ENCODE measurements at places on chromosomes 3 and 15.

GRCh38 chr15:63254991-63255390 lies 22.4 kb upstream of the APH1B start:
- no peak for DNase-seq

- no peak for DNase-seq
Measured at GRCh38 chr3:22569570-22569969, 633.6 kb upstream of the UBE2E2 start.

DNA sequence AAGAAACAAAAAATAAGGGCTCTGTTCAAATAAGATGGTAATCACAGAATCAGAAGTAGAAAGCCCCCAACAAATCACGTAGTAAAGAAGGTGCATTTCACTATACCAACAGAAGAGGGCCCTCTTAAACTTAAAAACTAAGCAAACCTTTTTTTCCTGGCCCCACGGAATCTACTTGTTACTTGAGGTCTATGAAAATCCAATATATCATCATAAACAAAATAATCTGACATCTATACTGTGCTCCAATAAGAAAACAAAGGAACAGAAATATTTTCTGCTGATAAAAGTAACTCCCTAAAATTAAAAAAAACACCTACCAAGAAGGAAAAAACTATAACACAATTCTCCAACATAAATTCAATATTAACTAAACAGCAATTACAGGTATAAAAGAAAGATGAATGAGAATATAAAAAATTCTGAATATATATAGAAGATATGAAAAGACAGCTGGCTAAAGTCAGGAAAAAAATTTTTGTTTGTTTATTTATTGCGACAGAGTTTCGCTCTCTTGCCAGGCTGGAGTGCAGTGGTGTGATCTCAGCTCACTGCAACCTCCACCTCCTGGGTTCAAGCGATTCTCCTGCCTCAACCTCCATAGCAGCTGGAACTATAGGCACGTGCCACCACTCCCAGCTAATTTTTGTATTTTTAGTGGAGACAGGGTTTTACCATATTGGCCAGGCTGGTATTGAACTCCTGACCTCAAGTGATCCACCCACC lies 81.8 kb downstream of the CLASP2 start:
- DNase-seq: no peak

DNA sequence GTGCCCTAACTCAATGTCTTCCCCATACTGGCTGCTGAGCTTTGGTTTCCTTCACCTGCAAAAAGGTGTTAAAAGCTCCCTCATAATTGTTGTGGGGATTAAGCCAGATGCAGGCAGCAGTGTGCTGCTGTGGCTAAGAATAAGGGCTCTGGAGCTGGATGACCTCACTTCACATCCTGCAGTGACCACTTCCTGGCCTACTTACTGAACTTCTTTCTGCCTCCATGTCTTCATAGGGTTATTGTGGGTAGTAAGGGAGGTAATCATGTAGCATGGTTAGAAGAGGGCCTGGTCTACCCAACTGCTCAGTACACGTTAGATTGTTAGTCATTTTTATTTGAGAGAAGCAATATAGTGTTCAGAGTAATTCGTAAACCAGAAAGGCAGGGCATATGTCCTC lies 18.4 kb downstream of the GYG1 start:
- DNase-seq: no peak

DNA sequence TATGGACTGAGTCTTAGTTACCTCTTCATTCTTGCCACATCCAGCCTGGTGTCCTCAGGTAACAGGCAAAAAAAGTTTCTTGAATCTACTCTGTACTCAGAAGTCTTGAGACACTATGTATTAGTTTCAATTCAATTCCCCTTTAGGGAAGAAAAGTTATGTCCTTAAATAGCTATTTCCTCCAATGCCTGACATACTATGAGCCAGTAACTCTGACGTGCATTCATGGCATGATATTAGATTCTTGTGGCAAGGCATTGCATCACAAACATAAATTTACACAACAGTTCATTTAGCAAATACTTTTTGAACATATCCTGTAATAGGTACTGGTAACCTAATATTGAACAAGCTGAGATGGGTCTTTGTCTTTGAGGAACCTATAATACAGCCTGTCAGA lies 109.3 kb upstream of the FOXB1 start:
- no peak for DNase-seq

DNA sequence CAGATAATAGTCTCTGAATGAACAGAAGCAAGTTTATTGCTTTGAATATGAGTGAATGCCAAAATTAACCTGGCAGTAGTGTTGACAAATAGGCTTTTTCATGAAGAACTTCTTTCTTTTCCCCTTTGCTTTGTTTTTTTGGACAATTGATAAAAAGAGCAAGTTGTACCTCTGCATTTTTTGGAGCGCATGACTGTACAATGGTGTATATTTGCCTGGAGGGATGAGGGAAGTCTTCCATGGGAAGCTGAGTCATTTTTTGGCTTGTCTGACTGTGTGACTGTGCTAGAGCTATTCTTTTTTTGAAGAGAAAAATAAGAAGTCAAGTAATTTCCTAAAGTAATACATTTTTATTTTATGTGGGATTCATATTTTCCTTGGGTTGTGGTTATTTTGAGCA lies 186.9 kb downstream of the KLHL25 start:
- no peak for DNase-seq

DNA sequence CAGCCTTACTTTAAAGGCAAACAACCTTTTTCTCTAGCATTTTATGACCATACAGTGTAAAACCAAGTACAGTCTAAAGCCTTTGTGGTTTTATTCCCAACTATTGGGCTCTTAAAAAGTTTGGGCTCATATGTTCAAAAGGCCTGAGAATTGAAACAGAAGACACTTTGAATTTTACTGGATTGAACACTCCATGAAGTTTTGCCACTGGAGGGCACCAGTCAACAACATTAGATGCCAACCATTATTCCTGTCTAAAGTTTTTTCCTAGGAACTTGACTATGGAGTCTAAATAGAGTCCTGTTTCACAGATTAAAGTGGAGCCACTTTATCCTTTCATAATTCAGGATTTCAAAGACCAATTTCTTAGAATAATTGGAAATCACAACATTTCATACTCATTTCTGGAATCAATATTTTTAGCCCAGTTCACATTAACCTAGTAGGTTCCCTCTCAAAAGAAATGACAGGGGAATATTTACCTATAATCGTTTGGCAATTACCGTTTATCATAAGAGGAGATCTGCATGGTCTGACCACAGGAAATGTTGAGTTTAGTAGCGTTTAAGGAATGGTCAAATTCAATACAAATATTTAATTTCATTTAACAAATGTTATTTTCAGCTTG lies 244.1 kb upstream of the PDZRN3 start:
- DNase-seq: no peak

DNA sequence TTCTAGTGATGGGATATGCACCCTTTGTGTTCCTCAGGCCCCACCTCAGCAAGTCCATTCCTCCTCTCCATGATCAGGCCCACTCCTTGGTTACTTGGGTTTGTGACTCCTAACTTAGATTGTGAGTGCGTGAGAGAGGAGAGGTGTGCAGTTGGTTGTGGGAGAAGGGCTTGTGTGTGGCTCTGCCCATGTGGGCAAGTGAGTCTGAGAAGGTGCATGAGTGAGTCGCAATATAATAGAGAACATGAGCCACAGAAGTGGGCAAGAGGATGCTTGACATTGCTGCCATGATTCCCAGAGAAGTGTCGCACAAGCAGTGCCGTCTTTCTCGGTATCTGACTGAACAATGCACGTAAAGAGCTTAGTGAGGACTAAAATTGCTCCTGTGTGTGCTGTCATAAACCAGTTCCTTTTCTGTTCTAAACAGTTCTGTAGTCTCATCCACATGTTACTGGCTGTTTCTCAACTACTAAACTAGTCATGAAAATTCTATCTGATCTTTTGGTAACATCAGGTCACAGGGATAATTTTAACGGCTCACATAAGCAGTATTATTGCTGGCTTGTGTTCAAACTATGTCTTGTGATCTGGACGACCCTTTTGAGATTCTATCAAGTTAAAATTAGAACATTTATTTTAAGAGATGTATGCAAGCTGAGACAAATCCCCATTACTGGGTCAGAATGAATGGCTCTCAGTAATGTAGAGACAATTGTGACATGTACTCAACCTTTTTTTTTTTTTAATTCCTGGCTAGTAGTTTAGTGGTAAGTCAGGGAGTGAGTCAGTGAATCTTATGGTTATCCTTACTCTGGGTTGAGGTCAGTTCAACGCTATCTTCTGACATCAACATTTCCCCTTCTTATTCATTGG lies 25.6 kb downstream of the GYG1 start:
- no peak for DNase-seq

GRCh38 chr3:105656651-105657504 lies 211.9 kb downstream of the CBLB start:
- no peak for DNase-seq

- no peak for DNase-seq
Measured at GRCh38 chr15:99826157-99826780, 93.0 kb upstream of the LYSMD4 start.

DNA sequence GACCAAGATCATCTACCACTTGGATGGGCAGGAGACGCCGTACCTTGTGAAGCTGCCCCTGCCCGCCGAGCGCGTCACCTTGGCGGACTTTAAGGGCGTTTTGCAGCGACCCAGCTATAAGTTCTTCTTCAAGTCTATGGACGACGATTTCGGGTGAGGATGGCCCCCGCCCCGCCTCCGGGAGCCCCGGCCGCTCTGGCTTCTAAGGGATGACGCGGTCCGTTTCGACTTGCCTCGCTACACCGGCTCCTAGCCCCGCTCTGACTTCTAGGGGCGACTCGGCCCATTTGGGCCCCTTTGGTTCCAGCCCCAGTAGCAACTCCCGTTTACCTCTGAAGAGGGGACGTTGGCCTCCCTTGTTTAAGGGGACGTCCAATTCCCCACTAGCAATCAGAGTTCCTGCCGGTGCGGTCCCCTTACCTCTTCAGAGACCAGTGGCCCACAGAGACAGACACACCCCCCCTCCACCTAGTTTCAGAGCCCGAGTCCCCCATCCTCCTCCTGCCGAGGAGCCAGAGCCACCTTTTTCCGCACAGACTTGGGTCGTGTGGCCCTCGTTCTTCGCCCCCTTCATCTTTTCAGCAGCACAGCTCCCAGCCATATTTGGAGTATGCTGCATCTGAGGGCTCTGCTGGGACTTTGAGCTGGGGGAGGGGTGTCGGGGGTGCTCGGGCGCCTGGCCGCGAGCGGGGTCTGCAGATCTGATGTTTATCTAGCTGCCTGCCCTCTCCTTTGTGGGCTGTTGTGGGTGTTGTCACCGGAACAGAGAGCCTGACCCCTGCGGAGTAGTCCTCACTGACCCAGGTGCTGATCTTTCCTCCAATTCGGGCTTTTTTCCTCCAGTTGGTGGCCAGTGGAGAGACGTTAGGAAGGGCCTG lies 706 bp downstream of the DVL3 start:
- DNase-seq: peak; percentile 54

DNA sequence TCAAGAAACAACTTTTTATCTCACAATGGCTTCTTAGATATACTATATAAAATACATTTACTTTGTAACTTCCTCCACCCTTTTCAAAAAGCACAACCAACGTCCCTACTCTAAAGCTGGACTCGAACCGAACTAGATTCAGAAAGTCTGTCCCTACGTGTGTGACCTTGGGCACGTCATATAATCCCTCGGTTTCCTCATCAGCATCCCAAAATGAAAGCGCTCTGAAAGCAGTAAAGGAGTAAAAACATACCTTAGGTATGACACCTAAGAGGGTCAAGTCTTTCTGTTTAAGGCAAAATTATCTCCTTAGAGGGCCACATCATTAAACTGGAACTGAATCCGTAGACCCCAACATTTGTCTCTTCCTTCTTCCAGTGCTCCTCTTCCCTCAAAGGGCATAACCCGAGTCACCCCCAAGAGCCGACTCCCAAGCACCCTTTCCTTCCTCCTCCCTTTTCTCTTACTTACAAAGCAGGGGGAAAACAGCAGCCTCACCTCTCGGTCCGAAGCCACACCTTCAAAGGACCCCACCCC lies 663 bp downstream of the PDCD10 start:
- DNase-seq: no peak

- peak; percentile 22 for DNase-seq
Measured at GRCh38 chr3:122576174-122576940, 1.1 kb upstream of the PARP15 start.

DNA sequence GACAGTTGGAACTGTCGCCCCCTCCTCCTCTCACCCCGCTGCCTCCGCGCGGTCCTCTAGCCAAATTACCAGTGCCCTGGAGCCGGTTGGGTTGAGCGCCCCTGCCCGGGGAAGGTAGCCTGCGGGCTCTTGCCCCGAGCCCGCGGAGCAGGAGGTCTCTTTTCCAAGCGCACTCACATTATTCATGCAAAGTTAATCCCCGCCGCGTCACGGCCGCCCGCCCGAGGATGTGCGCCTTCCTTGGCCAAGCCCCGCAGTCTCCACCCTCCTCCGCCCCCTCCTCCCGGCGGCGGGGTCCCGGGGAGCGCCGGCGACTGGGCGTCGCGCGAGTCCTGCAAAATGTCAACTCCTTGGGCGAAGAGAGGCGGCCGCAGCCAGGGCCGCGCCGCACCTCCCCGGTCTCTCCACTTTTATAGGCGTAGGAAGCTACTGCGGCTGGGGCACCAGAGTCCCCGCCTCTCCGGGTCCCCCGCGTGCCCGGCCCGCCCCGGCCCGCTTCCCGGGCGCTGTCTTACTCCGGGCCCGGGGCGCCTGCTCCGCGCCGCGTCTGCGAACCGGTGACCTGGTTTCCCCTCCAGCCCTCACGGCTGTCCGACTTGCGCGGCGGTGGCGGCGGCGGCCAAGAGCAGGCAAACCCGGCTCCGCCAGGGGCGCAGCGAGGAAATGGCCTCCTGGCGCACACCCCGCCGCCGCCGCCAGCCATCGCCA lies at the start of gene THRB:
Gene THRB (minus strand): TSS at position 233 of the 708 bp plus-strand sequence.
- DNase-seq: no peak

DNA sequence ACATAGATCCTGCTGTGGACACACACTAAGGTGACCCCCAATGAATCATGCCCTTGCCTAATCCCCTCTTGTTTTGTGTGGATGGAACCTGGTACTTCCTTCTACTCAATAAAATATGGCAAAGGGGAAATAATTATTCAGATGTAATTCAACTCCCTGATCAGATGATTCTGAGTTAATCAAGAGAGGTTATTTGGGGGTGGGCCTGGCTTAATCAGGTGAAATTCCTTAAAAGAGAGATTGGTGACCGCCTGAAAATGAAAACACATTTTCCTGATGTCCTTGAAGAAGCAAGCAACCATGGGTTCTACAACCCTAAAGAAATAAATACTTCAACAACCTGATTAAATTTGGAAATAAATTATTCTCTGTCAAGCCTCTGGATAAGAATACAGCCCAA lies 8.3 kb upstream of the SLITRK3 start:
- DNase-seq: no peak

GRCh38 chr15:59249816-59250215 lies 43.2 kb downstream of the LDHAL6B start:
- DNase-seq: no peak

GRCh38 chr3:193662757-193663322 lies 69.8 kb downstream of the OPA1 start:
- DNase-seq: no peak

DNA sequence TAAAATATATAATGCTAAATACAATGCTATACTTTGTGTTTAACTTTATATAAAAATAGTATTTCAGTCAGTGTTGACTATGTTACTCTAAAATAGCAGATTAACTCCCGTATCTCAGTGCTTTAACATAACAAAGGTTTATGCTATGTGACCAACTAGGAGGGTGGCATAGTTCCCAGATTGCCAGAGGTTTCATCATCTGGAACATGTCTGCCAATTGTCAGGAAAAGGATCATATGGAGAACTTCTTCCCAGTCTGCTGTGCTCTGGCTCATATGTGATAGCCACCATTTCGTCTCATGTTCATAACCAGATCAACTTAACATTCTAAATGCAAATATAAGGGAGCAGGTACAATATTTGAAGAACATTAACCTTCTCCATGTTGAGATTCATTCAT lies 720.2 kb downstream of the MCTP2 start:
- DNase-seq: no peak

GRCh38 chr15:87707566-87708130 lies 548.9 kb downstream of the NTRK3 start:
- no peak for DNase-seq
